Stimulated activated CD8-positive, alpha-beta memory T cell treated with anti-CD3 and anti-CD28 coated beads, Interleukin-2, amount 100 ng/mL, for 1 hour (primary cell): ENCODE measurements at places on chromosomes 13 and 19.

DNA sequence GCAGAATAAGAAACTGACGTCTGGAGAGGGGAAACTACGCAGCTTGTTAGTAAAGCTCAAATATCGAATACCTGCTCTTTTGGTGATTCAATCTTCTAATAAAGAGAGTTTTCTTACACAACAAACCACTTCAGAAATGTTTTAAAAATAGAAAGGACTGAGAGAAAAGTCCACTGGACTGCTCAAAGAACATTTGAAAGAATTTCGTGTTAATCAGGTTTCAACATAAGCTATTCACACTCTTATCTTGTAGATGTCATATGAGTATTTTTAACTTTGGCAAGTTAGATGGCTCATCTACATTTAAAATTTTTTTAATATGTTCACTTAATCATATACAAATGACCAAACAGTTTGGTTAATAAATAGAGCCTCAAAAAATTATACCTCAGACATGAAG is 95.6 kb upstream of the FAM216B start:
- DNase-seq, result no peak

GRCh38 chr19:7397687-7398086 is 49.0 kb downstream of the ARHGEF18 start:
- DNase-seq, result no peak

- DNase-seq, result no peak
These were observed 18.5 kb upstream of the IGLON5 start for GRCh38 chr19:51292971-51293370.

DNA sequence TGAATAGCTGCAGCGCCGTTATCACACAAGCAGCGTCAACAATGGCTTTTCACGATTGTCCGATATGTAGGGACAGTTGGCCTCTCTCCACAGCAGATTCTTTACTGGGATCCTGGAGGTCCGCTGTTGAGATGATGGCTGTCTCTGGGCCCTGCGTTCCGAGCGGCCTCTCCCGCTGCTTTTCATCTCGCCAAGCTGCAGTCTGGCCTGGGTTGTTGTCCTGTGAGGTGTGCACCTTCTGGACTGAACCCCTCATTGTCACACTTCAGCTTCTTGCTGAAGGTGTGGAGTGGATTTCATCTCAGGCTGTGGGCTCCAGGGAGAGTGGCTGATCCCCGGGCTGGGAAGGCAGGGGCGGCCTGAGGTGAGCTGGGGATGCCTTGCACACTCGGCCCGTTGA is 9.6 kb downstream of the UPF1 start:
- no peak for DNase-seq

DNA sequence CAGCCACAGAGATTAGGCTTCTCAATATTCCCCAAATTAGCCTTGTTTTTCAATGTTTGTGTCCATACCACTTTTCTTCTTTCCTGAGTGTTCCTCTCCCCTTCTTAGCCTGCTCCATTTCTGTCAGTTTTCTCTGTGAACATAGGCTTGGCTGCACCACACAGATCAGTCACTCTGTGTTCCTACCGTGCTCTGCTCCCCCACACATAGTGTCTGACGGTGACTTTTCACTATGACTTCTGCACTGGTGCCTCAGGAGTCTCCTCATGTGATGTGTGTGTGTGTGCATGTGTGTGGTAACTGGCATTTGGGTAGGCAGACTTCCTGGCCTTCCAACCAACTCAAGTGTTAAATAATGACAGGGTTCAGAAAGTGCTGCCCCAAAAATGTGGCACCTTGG is 47.9 kb upstream of the MYCBP2 start:
- DNase-seq, result no peak

DNA sequence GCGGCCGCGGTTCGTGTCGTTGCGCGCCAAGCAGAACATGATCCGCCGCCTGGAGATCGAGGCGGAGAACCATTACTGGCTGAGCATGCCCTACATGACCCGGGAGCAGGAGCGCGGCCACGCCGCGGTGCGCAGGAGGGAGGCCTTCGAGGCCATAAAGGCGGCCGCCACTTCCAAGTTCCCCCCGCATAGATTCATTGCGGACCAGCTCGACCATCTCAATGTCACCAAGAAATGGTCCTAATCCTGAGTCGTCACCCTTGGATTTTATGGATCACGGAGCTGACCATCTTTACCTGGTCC is 475 bp downstream of the MRPL57 start:
- DNase-seq, result no peak

DNA sequence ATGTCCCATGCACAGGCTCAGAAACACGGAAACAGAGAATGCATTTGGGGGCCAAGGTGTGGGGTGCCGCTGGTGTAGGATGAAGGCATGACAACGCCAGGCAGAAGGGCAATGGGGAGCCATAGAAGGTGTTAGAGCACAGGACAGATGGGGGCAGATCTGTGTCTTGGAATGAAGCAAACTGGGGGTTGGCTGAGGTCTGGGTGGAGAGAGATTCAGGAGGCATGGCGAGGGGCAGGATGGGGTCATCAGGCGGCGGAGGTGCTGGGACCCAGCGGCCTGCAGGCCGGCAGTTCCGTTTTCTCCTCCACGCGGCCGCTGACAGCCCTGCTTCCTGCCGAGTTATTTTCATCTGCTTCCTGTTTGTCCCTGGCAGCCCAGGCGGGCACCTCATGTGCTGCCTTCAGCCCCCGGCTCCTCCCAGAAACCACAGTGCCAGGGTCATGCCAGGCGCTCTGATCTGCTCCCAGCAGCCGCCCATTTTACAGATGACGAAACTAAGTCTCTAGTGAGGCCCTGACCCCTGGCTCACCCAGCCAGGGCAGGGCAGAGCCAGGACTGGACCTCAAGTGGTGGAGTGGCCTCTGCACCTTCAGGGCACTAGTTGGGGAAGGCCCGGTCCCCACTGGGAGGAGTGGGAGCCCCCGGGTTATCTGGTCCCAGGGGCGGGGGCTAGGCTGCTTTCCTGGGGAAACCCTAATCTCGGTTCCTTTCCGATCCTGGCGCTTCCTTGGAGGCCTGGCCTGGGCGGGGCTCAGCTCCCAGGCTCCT is 2.2 kb downstream of the ARHGAP45 start:
- DNase-seq, result no peak

DNA sequence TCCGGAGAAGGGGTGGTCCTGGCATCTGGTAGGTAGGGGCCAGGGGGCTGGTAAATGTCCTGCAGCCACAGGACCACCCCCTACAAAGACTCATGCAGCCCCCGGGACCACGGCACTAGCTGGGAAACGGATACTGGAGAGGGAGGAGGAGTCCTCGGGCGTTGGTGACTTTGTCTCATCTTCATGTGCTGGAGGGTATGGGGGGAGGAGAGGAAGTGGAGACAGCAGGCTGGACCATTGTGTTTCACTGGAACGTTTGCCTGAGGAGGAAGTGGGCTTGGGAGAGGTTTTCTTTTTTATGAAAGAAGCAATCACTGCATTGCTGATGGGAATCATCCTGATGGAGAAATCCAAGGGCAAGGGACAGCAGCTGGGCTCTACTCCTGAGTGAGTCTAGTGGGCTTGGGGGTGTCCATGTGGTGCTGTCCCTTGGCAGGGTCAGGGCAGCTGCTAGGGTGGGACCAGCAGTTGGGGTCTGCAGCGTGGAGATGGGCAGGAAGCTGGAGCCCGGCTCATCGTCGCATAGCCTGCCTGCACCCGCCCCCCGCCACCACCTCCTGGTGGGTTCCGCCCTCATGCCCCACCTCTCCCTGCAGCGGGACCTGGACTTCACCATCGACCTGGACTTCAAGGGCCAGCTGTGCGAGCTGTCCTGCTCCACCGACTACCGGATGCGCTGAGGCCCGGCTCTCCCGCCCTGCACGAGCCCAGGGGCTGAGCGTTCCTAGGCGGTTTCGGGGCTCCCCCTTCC is 1.7 kb upstream of the ADM5 start:
- DNase-seq, result no peak

DNA sequence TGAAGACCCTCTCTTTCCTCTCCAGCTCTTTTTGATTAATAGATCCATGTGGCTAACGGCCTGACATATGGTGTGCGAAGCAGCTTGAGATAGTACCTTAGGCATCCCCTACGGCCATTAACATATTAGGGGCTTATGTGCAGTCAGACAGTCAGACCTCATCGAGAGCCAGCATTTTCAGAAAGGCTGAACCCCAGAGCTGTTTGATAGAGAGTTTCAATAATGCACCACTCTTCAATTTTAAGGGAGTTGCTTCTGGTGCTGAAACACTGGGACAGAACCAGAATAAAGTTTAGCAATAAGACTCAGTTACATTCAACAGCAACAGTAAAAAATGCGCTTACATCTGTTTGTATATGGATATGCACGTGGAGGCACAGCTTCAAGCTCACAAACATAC is 10.8 kb downstream of the POU4F1 start:
- no peak for DNase-seq

DNA sequence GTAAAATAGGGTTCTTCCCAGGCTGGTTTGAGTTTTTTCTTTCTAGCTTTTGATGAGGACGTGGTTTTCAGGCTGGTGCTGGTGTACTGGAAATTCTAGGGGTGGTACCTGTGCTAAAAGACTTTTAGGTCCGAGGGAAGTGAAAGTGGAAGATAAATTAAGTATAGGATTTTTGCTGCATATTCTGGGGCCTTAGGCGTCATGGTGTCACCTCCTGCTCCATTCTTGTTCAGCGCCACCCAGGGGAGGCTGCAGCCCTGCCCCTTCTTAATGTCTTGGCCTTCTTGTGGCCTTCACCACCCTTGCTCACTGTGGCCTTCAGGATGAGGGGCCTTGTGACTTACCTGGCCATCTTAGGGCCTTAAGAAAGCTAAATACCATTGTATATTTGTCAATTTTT is 12.4 kb downstream of the ZNF552 start:
- DNase-seq, result no peak

DNA sequence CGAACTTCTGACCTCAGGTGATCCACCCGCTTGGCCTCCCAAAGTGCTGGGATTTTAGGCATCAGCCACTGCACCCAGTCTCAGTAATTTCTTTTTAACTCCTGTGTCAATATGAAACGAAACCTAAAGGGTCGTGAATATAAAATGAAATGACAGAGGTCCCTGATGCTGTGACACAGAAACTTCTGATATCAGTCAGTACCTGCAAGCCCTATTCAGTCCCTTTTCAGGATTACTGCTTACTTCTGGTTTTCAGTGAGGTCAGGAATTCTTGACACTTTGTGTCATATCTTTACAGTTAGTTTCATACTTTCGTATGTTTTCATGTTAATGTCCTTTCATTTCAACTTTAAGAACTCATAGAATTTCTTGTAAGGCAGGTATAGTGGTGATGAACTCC is 58.7 kb downstream of the RNF17 start:
- DNase-seq, result no peak

- DNase-seq, result no peak
These were observed 215.5 kb downstream of the NHLRC3 start for GRCh38 chr13:39253774-39254173.

DNA sequence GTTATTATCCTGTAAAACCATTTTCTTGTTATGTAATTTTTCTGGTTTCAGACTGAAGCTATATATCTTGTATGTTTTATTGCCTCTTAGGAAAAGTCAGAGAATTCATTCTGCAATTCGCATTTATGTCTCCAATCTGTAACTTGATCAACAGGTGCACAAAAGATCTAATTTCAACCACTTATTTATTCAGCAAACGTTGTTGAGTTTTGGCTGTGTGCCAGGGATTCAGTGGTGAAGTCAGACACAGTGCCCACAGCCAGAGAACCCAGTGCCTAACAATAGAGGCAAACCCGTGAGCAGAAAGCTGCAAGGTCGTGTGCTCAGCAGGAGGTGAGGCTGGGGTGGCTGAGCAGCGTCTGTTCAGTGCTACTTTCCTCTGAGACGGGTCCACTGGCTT is 119.5 kb upstream of the MCF2L start:
- no peak for DNase-seq

- DNase-seq, result no peak
These were observed 90.9 kb downstream of the SIPA1L3 start for GRCh38 chr19:37997911-37998344.

DNA sequence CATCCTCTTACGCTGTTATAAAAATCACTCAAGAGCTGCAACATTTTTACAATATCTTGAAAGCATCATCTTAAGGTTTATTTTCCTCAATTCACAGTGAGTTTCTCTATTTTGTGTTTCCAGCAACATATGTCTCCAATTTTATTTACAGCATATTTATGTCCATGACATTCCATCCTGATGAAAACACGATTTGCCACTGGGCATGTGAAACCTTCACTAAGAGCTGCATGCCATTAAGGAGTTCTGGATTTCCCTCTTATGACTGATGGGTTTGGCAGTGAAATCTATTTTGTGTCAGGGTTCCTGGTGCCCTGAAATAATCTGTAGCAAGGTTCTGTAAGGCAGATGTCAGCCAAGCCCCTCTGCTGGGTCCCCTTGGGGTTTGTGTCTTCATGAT is 527.6 kb upstream of the KLF12 start:
- DNase-seq, result no peak

- no peak for DNase-seq
These were observed 650.8 kb upstream of the GPC6 start for GRCh38 chr13:92575777-92576176.

- DNase-seq, result peak; percentile 30
These were observed at the start of gene RAB20 for GRCh38 chr13:110561344-110562035. Gene RAB20 (minus strand): TSS chr13:110561722. CDS start chr13:110561519, 203 bp downstream.

DNA sequence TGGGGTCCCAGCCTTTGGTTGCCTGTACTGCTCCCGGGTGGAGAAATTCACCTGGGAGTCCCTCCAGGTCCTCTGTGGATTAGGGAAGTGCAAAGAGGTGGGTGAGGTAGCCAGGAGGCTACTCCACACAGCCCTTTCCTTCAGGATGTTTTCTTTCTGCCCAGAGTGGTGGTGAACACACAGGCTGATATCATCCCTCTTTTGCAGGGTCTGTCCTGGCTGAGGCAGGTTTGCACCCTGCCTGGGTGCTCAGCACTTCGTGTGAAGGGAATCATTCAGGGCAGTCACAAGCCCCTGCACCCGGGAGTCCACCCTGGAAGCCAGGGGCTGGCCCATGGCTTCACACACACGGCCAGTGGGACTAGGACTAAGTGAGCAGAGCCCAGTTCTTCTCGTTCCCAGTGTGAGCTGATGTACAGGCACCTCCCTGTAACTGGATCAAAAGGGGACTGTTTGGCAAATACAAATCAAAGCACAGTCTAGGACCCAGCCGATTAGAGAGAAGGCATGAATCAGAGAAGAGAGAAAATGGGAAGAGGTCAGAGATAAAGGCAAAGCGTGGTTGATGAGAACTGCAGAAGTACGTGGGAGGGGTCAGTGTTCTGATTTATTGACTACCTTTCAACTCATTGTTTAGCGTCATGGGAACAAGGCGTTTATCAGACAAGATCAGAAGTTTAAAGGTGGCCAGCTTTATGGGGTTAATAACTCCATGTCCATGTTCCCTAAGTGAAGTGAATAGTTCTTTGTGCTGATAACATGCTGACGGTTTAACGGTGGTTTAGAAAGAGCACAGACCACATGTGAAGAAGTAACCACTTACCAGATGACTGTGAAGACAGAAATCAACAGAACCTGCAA is 30.4 kb upstream of the SPATA13 start:
- no peak for DNase-seq

GRCh38 chr19:44600466-44600865 is 12.9 kb upstream of the IGSF23 start:
- no peak for DNase-seq

DNA sequence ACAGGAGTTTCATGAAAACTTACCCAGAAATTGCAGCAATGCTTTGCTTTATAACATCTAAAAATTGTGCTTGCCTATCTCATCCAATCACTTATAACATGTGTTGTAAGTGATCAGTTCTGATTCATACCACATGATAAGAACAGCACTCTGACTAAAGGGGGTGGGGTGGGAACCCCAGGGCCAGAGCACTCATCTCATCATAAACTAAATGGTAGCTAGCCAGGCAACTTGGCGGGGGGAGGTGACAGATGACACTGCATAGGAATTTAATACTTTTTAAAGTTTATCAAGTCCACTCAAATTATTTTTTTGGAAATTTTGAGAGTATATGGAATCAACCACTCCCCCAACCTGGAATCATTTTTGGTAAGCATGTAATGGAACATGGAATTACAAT is 42.1 kb downstream of the FOXO1 start:
- DNase-seq, result no peak

- no peak for DNase-seq
These were observed 10.9 kb upstream of the TLE5 start for GRCh38 chr19:3073159-3073563.
